Stimulated activated naive CD4-positive, alpha-beta T cell (primary cell): ENCODE measurements at places on chromosomes 11 and 22.

DNA sequence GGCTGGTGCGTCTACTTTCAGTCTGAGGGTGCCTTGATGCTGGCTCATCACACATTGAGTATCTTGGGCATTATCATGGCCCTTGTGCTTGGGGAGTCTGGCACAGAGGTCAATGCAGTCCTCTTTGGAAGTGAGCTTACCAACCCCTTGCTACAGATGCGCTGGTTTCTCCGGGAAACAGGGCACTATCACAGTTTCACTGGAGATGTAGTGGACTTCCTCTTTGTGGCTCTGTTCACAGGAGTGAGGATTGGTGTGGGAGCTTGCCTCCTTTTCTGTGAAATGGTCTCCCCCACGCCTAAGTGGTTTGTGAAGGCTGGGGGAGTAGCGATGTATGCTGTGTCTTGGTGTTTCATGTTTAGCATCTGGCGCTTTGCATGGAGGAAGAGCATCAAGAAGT, 4.9 kb downstream of the TLCD5 start:
- DNase-seq, result no peak

DNA sequence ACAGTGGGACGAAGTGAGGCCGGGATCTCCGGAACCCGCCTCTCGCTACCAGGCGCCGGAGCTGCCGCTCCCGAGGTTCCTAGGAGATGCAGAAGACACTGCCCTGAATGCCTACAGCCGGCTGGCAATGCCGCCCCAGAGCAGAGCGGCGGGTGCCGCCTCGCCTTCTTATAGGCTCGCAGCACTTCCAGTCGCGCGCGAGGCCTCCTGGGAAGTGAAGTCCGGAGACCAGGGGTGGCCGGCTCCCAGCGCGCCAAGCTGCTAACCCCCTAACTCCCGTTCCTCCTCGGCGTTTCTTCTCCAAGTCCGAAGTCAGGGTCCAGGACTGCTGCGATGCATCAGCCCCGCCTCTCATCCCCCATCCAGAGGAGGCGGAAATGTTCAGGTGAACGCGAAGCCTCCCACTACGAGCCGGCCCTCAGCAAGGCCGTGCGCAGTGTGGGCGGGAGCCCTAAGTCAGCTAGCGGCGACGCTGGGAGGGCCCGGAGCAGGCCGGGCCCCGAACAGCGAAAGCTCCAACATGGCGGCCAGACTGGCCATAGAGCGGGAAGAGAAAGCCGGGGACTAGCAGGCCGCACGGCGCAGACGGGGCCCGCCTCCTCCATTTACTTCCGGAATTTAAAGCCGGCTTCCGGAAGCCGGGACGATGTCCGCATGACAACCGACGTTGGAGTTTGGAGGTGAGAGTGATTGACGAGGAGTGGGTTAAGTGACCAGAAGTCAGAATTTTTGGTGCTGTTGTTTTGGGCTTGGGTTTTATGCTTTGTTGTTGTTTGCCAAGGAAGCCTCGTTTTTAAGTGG, at the start of the genes CYB561A3 and TMEM138:
Gene CYB561A3, minus strand, starts transcription at position 142 of the 801 bp plus-strand sequence. CDS start 5,169 bp downstream, outside the sequence.
Gene TMEM138, plus strand, starts transcription at position 634 of the 801 bp plus-strand sequence. CDS start 2,017 bp downstream, outside the sequence.
- DNase-seq, result peak; percentile 84

DNA sequence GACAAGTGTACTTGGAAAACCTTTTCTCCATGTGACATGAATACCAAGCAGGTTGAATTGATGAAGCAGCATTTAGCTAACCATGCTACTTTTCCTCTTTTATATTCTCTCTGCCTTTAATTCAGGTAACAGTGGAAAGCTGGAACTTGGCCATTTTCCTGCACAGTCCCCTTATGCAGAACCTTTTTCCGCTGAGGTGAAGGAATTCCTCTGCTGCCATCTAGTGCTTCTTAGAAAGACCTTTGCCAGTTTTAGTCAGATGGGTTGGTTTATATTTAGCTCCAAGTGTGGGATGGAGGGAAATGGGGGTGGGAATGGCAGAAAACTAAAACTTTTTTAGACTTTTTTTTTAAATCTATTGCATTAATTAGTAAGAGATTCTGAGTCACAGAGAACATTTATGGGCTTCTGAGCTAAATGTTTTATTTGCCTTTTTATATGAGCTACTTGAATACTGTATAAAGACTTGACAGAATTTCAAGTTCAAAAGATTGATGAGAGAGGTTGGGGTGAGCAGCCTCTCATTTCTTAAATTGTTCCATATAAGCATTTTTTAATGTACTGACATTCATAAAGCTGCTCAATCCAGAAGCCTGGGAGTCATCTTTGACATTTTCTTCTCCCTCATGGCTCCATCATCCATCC, 153.9 kb upstream of the ZC3H12C start:
- no peak for DNase-seq

DNA sequence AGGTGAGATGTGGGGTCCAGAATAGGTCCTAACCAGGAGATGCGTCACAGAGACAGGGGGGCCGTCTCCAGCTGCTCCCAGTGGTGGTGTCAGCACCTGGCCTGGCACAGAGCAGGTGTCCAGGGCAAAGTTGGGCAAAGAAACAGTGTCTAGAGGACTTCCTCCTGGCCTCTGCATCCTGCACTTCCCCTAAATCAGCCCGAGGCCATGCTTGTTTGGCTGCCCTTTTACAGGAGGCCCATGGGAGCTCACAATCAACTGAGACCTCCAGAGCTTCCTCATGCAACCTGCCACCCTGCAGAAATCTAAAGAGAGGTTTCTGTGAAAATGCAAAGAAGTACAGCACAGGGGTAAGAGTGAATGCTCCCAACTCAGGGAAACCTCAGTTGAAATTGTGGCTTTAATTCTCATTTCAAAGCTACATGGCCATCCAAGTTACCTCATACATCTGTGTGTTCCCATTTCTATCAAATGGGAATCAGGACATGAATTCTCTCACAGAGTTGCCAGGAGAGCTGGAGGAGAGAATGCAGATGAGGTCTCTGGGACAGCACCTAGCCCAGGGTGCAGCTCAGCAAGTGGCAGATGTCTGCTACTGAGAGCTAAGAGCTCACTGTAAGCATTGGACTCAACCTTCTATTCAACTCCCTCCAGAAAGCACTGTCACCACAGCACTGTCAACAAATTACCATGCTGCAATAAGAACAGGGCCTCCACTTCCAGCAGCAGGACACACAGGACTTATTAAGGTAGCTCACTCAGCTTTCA, 32.6 kb downstream of the TCIRG1 start:
- DNase-seq, result no peak

- DNase-seq, result no peak
Observed at GRCh38 chr11:112525844-112526590, 265.4 kb upstream of the PLET1 start.

DNA sequence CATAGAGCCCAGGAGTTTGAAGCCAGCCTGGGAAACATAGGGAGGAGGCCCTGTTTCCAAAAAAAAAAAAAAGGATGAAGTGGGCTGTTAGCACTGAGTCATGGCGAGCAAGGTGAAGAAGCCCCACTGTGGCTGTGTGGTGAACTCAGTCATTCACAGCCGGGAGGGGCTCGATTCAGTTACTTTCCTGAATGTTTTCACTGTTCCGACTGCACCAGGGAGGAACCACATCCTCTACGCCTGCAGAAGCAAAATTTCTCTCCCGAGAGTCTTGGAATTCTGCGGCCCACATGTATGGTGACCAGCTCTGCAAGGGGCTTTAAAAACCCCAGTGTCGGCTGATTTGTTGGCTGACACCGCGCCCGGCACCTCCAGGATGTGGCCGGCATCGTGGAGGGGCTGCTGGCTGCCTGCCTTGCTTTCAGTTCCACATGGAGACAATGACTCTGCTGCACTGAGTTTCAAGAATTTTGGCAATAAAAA, 27.8 kb upstream of the GRAMD4 start:
- peak; percentile 27 for DNase-seq

- no peak for DNase-seq
Observed at GRCh38 chr22:37070334-37070733, 18.8 kb downstream of the KCTD17 start.

GRCh38 chr11:74299015-74299414, 12.4 kb downstream of the P4HA3 start:
- no peak for DNase-seq
